NCI-H1694 (cell line): ENCODE measurements at places on chromosomes 7 and 10.

DNA sequence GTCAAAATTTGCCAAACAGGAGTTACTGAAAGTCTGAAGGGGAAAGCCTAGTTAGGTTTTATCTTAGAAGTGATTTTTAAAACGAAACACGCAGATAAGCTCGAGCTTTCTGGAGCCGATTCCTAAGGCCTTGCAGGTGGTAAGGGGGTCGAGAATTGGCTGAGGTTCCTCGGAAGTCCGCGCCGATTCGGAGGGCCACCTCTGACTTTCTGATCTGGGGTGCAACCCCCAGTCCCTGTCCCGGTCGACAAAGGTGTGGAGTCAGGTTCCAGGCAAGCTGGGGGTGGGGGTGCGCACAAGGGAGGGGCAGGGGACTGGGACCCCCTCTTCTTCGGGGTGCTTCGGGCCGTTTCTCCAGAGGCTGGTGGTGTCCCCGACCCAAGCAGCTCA lies 701 bp upstream of the CUL1 start:
- no peak for DNase-seq

DNA sequence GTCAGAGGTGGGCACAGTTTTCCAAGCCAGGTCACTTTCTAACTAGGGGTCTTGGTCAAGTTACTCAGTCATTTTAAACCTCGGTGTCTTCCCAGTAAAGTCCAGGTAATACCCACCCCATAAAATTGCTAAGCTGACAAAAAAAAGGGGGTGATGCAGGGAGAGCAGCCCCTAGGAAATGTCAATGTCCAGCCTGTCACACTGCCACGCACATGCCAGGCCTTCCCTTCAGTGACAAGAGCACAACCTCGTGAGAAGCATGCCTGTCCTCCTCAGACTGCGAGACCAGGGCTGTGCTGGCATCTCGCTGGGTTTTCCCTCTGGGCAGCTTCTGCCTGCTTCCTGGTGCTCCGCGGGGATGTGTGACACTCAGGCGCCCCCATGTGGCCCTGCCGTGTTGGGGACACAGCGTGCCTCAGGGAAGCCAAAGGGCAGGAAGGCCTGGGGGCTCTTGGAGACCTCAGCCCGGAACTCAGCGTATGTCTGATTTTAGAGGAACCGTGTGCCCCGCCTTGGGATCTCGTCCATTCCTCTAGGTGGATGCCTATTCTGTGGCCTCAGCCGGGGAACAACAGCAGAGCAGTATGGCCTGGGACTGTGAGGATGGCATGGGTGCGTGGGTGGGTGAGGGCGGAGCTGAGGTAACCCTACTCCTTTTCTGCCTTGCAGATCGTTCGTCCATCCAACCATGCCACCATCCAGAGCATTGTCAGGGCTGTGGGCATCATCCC lies 10.2 kb upstream of the GDF2 start:
- peak; percentile 63 for DNase-seq

GRCh38 chr10:12349629-12350166 lies 351 bp downstream of the CAMK1D start:
- no peak for DNase-seq

GRCh38 chr7:1564603-1565022 lies 5.2 kb downstream of the PSMG3 start:
- no peak for DNase-seq

DNA sequence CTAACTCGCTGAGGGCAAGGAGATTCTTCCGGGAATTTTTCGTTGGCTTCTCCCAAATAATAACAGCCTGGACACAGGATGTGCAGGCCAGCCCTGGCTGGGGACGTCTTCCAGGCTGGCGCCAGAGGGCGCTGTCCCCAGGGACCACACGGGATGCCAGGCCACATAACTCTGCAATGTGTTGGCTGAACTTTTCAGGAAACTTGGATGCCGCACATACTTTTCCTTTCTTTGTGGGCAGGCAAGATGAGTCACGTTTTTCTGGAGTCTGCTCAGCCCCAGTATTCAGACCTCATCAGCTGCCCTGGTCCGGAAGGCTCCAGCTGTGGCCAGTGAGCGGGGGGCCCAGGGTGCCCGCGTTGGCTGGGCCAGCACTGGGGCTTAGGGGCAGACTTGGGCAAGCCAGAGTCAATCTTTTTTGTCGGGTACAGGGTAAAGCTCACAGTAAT lies 122.7 kb downstream of the PRKAG2 start:
- no peak for DNase-seq

GRCh38 chr10:122075171-122075570 lies 86.2 kb downstream of the TACC2 start:
- no peak for DNase-seq

- DNase-seq: no peak
Measured at GRCh38 chr10:129288999-129289584, 177.9 kb upstream of the MGMT start.

DNA sequence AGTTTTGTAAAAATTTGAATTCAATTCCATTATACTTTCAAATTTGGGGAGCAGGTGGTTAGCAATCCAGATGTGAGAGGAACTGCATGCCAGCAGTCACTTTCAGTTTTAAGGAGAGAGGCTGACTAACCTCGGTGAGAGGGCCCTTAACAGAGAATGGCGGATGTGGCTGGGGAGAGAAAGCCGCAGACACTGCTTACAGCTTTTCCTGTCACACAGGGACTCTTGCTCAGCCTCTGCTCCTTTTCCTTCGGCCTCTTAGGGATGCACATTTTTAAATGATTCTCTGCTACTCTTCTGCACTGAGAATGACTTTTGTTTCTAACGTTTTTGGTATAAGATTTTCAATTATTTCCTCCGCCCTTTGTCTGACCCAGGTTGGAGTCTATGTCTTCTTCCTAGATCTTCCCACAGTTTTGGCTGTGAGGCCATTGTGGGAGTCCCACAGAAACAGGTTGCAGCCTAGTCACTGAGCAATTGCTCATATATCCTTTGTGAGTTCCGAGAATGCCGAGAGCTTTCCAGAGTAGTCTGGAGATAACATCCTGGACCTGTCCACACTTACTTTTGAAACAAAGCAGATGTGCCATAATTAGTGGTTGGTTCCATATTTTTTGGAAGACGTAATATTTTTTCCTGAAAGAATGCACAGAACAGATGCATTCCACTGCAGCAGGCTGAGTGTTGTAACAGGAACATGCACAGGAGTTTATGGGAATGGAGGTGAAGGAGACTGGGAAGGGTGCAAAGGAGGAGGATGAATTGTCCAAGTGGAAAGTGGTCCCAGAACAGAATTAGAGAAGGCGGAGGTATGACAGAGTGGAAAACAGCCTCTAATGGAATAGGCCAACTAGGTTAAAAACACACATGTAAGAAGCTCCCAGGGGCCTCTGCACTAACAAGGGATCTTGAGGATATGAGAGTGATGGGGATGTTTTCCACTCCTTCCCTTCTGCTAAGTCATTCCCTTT lies 168.0 kb upstream of the ZNF32 start:
- no peak for DNase-seq

DNA sequence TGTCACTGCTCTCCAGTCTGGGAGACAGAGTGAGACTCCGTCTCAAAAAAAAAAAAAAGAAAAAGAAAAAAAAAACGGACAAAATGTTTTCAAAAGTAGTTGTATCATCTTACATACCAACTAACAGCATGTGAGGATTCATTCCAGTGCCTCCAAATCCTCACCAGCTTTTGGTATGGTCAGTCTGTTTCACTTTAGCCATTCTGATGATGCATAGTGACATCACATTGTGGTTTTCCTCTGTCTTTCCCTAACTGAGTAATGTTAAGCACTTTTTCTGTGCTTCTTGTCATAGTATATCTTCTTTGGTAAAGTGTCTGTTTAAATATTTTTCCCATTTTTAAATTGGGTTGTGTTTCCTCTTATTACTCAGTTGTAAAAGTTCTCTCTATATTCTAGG lies 251.4 kb upstream of the CTBP2 start:
- DNase-seq: no peak
